HAP-1 (cell line): ENCODE measurements at places on chromosomes 7 and 10.
A peak's percentile ranks its signal among the peaks of the same experiment; 100 is the strongest.

DNA sequence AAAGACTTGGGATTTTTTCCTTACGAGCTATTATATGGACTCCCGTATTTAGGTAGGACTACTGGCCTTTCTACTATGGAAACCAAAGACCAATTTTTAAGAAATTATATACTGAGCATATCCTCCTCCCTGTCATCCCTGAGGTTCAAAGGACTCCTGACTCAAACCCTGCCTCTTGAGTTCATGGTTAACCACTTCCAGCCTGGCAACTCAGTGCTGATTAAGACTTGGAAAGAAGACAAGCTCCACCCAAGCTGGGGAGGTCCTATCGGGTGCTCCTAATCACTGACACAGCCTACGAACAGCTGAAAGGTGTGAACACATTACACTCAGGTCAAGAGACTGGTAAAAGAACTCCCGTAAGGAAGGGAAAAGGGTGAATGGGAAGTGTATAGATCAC lies 66.8 kb downstream of the LYZL2 start:
- no peak for DNase-seq

DNA sequence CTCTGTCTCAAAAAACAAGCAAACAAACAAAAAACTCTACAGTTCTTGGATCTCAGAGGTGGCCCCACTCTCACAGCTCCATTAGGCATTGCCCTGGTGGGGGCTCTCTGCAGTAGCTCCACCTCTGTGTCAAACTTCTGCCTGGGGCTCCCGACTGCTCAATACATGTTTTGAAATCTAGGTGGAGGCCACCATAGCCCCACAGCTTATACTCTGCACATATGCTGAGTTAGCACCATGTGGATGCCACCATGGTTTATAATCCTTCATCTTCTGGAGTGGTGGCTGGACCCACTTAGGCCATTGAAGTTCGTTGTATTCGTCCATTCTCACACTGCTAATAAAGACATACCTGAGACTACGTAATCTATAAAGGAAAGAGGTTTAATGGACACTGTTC lies 78.4 kb downstream of the SEPTIN14 start:
- no peak for DNase-seq

DNA sequence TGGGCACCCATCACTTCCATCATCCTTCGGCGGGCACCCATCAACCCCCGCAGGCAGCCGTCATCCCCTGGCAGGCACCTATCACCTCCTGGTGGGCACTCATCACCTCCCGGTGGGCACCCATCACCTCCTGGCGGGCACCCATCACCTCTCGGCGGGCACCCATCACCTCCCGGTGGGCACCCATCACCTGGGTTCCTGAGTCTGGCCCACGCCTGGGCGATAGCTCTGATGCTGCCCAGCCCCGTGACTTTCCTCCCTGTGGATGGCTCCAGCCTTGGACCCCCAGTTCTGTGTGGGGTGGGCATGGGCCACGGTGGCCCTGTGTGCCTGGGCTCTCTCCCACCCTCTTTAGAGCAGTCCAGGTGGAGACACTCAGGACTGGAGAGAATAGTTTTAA lies 29.0 kb downstream of the PFKFB3 start:
- no peak for DNase-seq

- no peak for DNase-seq
Measured at GRCh38 chr10:116055252-116055916, 217.6 kb downstream of the GFRA1 start.

DNA sequence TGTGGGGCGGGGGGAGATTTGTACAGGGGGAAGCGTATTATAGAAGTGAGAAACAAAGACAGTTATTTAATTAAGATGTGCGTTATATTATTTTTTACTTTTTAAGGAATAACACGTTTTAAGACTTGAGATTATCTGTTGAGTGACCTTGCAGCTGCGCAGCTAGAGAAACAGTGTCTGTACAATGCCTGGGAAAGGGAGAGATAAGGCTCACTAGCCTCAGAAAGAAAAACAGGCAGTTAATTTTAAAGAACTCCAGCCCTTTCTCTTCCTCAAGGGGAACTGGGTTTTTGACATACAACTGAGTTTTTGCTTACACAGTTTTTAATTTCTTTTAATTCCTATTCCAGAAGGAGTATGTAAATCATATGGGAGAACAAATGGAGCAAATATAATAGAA lies 50.7 kb downstream of the LMBR1 start:
- DNase-seq = no peak

DNA sequence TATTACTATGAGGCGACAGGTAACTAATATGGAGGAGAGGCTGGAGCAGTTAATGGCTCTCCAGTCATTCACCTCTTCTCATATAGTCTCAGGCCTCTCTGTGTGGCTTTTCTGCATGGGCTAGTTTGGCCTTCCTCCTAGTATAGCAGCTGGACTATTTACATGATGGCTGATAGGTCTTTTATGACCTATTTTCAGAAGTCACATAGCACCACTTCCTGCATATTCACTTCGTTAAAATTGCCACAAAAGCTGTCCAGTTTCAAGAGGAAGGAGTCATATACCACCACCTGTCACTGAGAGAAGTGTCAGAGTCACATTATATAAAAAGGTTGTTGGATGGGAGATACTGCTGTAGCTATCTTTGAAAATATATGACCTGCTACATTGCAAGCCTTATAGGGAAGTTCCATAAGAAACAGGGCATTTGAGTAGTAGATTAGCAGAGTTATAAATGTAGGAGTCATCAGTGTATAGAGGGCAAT lies 8.0 kb upstream of the DMTF1 start:
- DNase-seq = no peak

DNA sequence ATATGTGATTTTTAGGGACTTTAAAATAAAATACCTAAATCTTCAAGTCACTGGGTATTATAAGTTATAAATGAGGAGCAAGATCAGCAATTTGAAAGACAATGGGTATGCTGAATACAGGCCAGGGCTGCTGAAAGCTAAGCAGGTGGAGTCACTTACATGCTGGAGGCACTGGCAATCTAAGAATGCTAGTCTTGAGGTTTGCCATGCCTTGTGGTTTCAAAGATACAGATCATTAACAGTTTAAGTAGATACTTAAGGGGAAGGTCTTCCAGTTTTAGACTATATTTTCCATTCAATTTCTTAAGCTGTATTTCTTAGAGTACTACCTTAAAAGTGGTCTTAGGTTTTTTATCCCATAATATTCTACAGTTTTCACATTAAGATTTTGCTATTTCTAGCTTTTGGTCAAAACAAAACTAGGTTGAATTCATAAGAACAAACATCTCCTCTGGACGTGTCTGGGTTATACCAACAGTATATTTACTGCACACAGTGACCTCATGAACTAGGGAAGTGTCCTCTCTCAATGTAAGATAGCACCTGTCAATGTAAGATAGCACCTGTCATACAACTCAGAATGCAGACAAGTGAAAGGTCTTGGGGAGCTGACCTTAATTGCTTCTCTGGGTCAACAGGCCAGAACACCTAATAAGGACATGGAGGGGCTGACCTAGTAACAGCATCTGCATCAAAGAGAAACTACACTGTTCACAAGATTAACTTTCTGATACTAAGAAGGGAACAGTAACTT lies 2.0 kb downstream of the SRI start:
- peak; percentile 54 for DNase-seq

GRCh38 chr10:110747609-110748464 lies 103.7 kb downstream of the RBM20 start:
- DNase-seq = no peak

- no peak for DNase-seq
Measured at GRCh38 chr10:86950349-86950748, 7.1 kb downstream of the MMRN2 start.

- DNase-seq = peak; percentile 47
Measured at GRCh38 chr7:90262438-90262837, 17.5 kb downstream of the CFAP69 start.

DNA sequence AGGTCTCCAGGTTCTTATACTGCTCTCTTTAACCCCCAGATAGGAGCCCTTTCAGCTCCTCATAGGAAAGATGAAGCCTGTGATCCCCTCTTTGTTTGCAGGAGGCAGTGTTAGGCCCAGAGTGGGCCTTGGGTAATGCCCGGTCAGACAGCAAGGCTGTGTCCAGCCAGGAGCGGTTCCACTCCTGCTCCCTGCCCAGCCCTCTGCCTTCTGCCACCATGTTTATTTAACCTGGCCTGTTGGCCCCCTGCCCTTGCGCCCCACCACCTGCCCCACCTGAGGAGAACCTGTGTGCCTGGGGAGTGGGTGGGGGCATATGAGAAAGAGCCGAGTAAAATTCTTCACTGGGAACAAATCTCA lies 24.3 kb downstream of the CDH23 start:
- DNase-seq = no peak

- no peak for DNase-seq
Measured at GRCh38 chr7:25493805-25494366, 265.6 kb upstream of the NPVF start.

GRCh38 chr10:117005527-117006055 lies 604 bp upstream of the SHTN1 start:
- peak; percentile 52 for DNase-seq

GRCh38 chr7:98735801-98736200 lies 118.7 kb downstream of the NPTX2 start:
- no peak for DNase-seq

DNA sequence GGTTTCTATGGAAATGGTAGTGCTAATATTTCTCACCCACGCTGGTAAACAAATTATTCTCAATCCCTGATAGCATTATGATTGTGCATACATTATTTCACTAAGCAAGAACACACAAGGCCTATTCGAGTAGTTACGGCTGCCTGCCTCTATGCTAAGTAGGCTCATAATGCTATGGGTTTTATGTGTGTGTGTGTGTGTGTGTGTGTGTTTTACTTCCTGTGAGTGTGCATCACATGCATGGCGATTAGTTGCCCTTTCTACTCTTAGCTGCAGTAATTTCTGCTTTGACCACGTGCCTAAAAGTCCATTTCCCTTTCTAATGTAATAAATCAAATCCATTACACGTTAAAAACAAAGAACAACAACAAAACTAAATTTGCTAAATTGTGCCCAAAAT lies 117.0 kb downstream of the CHCHD3 start:
- DNase-seq = no peak
